ENCODE measurements at places on chromosomes 7 and 10.
A peak's percentile ranks its signal among the peaks of the same experiment; 100 is the strongest.

GRCh38 chr10:123974406-123974805 lies 82.8 kb upstream of the CPXM2 start:
- DNase-seq = no peak

- no peak for DNase-seq
These were observed 13.4 kb downstream of the SSC4D start for GRCh38 chr7:76395965-76396726.

GRCh38 chr7:25260862-25261494 lies 32.7 kb upstream of the NPVF start:
- peak; percentile 68 for DNase-seq

DNA sequence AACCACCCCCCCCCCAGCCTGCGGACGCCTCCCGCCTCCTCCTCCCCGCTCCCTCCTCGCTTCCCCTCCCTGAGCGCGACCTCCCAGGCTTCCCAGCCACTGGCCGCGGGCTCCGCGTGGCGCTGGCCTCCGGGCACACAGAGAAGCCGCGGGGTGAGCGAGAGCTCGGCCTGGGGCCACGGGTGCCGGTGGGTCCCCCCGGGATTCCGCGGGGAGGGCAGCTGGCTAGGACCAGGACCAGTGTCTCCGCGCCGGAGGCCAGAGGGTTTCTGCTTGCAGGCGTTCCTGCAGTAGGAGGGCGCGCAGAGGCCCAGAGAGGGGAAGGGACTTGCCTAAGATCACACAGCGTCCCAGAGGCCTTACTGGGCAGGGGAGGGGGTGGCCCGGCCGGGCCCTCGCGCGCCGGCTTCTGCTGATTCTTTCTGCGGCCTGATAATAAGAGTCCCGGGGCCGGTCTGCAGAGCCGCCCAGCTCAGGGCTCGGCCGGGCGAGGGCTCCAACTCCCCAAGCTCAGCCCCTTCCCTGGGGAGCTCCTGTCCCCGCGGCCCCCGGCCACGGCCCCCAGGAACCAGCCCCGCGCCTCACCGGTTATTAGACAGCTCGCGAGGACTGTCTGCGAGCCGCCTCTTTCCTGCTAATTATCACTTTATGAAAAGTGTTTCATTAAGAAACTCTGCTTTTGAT lies 10.1 kb downstream of the UNCX start:
- DNase-seq = no peak

DNA sequence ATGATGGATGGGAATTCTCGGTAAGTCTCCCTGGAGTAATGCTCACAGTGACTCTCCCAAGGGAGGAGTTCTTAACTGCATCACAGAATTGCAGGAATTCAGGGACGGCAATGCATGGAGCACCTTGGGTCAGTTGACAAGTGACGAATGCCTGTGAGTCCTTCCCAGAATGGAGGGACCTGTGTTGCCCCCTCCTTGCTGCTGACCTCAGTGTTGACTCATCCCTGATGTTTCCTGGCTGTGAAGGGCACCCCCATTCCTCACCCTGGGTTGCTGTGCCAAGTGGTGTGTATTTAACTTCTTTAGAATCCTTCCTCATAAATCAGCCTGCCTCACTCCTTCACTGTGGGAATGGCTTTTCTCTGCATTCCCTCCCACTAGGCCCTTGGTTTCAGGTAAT lies 98.9 kb downstream of the LRMDA start:
- DNase-seq = no peak

- DNase-seq = no peak
These were observed 15.9 kb upstream of the ATP6V0A4 start for GRCh38 chr7:138813945-138814344.

- no peak for DNase-seq
These were observed 211.1 kb upstream of the LRRTM3 start for GRCh38 chr10:66714741-66715140.

- DNase-seq = no peak
These were observed 446.4 kb downstream of the SDK1 start for GRCh38 chr7:3747467-3747866.
